ENCODE measurements at places on chromosomes 11 and 22.

- DNase-seq, result no peak
These were observed 128.3 kb upstream of the CSNK2A3 start for GRCh38 chr11:11481371-11481770.

- DNase-seq, result no peak
These were observed 17.2 kb downstream of the ADAMTS8 start for GRCh38 chr11:130411223-130411622.

GRCh38 chr11:19594326-19594725 is 118.3 kb upstream of the NAV2 start:
- DNase-seq, result no peak

DNA sequence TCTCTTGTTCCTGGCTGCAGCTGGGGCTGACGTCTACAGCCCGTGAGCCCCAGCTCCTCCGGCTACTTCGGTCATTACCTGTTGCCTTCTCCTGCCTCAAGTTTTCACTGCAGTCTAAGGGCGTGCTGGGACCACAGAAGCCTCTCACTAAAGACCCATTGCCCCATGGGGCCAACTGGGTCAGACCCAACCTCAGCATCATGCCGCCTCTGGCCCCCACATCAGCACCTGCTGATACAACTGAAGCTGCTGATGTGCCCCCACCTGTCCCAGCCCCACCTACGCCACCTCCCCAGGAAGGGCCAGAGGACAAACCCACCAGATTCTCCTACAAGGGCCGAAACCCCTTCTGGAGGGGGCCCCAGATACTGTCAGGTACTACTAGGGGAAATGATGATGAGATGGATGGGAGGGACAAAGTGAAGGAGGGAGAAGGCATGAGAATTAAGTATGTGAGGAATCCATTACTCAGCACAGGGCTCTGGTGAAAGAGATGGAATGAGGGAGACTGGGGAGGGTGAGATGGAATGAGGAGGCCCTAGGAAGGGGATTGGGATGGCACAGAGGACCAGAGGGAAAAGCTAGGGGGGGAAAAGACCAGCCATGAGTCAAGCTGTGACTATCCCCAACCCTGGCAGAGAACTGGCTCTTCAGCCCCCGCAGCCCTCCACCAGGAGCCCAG is 5.1 kb downstream of the C11orf42 start:
- DNase-seq, result no peak

DNA sequence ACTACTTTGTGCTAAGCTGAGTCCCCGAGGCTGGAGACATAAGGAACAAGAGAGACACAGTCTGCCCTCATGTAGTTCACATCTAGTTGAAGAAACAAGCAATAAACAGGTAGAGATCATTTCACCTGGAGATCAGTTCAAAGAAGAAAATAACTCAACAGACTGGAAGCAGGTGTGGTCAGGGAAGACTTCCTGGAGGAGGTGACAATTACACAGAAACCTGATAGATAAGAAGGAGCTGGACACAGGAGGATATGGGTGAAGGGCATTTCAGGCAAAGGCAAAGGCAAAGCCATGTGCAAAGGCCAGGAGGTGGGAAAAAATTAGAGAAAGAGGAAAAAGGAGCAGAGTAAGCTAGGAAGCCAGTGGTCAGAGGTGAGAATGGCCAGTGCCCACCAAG is 115.6 kb downstream of the MN1 start:
- DNase-seq, result no peak

GRCh38 chr11:92838759-92839310 is 130.6 kb upstream of the MTNR1B start:
- no peak for DNase-seq

DNA sequence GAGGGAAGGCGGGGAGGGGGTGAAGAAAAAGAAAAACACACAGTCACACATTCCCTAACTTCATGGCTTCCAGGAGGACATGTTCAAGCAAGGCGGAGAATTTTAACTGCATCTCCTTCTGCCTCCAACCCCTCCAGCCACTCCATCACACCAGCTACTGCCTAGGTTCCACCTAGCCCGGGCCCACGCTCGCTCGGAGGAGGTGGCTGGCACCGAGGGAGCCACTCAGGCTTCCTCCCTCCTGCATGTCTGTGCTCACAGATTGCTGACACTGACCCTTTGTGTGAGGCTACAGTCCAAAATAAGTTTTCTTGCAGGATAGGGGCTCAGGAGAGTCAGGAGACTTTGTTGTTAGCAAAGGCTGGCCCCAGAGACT is 9.4 kb upstream of the OPCML start:
- DNase-seq, result no peak
